ENCODE measurements at places on chromosomes 12 and 14.

- no peak for DNase-seq
Observed at GRCh38 chr12:75561921-75562320, 50.5 kb upstream of the KRR1 start.

GRCh38 chr12:14892726-14893505 lies 7.3 kb upstream of the MGP start:
- no peak for DNase-seq

DNA sequence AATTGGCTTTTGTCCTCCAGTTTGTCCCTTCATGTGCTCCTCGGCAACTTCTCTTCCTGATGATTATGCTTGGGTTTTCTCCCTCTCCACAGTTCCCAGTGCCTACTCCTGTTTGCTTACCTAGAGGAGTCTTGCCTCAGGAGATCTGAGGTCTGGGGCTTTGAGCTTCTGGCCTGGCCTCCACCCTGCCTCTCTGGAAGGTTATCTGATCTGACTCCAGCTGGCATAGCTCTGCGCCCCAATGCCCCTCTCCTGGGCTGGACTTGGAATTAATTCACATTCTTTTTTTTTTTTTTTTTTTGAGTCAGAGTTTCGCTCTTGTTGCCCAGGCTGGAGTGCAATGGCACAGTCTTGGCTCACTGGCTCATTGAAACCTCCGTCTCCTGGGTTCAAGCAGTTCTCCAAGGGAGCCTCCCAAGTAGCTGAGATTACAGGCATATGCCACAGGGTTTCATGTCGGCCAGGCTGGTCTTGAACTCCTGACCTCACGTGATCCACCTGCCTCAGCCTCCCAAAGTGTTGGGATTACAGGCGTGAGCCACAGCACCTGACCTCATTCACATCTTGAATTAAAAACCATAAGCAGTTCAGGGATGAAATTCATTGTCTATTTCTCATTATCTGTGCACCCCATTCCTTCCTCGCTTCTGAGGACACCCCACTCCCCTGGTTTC lies 33.5 kb downstream of the CFL2 start:
- no peak for DNase-seq

GRCh38 chr12:51976376-51977160 lies 25.1 kb downstream of the ACVR1B start:
- no peak for DNase-seq

GRCh38 chr14:89486961-89487360 lies 69.9 kb upstream of the FOXN3 start:
- no peak for DNase-seq

DNA sequence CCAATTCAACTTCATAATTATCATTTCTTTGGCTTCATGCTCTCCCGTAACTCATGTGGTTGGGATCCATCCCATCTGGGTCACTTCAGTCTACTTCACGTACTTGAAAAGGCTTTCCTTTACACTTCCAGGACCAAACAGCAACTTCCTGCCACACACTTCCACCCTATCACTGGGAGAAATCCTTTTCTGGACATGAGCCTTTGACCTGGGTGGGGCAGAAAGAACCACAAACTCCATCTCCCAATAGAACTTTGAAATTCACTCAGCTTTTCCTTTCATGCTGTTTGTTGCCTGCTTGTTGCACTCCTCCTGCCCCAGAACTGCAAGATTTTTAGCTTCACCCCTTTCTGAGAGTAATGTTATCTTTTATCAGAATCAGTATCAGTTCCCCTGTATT lies 18.4 kb upstream of the GALNT16 start:
- no peak for DNase-seq

DNA sequence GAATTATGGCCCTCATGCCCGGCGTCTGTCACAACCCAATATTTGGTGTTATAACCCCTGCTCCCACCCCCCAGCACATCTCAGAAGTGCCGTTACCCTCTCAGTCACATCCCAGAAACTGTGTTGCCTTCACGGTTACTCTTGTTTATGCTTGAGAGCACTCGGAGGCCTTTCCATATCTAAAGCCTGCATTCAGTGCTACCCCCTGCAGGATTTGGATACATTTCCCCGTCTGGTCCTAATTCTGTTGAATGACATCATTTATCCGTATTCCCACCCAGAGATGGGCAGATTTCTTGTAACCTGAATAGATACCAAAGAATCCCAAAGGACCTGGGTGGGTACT lies 19.1 kb upstream of the FOS start:
- no peak for DNase-seq

DNA sequence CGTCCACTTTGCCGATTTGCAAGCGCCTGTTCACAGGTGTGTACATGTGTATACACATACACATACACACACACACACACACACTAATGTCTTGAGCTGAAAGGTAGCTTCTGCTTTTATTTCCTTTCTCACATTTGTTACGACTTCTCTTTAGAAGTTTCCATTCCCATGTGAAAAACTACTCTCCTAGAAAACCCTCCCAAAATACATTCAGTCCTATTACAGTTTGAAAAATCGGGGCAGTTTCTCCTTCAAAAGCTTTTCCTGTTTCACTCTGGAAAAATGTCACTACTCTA lies 3.9 kb downstream of the BLTP3B start:
- DNase-seq = no peak

DNA sequence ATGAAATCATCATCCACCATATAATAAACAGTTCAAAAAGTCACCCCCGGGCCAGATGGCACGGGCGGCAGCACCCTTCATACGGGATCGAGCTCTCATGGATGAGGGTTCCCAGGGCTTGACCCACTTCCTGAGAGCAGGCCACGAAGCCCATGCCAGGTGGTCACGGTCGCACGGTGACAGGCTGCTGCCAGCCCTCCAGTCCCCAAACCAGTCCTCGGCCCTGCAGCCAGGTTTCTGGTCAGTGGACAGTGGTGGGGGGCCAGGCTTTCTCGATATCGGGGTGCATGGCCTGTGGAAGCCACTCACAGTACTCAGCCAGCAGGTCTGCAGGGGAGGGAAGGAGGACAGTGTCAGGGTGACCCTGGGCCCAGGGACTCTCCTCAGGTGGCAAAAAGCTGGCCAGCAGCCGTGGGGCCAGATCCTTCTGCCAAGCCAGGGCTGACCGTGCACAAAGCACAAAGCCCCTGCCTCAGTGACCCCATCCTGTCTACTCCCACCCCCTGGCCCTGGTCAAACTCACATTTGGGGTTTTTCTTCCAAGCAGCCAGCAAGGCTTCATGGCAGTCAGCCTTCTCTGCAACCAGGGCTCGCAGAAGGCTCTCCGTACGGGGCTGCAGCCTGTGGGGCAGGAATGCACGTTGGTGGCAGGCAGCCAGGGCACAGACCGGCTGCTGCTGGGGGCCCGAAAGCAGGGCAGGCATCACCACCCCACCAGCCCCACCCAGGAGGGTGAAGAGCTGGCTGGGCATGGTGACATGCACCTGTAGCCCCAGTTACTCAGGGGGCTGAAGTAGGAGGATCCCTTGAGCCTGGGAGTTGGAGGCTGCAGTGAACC lies 33.3 kb upstream of the UBC start:
- DNase-seq = no peak

DNA sequence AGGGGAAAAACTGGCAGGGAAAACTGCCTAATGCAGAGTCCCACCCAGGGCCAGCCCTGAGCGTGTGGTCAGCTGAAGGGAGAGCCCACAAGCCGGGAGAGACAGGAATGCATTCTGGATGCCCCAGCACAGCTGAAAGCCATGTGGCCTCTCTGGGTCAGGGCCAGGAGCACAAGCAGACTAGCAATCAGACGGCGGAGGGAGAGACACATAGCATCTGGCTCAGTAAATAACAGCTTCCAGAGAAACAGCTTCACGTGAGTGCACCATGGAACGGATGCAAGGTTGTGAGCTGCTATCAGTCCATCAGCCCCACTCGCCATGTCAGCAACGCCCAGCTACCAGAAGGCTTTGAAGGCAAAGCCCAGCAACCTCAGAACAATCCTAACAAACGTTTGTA lies 28.2 kb upstream of the TMEM106C start:
- DNase-seq = no peak

GRCh38 chr14:61218767-61219166 lies 62.4 kb downstream of the TMEM30B start:
- DNase-seq = no peak

DNA sequence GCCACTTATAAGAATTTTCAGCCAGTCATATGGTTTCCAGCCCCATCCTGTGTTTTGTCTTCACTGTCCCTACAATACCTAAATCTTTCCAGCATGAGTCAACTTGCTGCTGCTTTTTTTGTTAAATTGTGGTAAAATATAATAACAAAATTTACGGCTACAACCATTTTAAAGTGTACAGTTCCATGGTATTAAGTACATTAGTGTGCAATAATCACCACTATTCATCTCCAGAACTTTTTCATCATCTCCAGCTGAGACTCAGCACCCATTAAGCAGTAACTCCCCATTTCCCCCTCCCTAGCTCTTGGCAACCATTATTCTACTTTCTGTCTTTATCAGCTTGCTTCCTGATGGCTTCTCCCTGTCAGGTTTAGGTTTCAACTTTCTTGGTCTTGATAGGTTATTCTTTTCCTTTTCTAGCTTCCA lies 39.1 kb downstream of the FRS2 start:
- DNase-seq = no peak

DNA sequence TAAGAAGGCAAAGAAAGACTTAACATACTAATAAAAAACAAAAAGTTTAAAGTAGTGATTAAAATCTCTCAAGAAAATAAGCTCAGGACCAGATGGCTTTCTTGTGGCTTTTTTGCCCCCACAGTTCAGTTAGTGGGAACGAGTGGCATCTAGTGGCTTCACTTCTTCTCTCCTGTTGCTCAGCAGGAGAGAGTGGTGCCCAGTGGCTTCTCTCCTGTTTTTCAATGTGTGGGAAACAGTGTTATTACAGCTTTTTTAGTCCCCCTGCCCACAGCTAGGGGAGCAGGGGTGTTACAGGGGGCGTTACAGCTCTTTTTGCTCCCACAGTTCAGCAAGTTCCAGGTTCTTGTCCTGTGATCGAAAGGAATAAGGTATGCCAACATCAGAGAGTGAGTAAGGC lies 135.2 kb downstream of the RERGL start:
- no peak for DNase-seq

GRCh38 chr14:64879635-64880220 lies at the start of gene SPTB:
SPTB (minus strand) TSS chr14:64879907; CDS start chr14:64823094, 56,813 bp downstream.
- peak; percentile 10 for DNase-seq

- DNase-seq = no peak
Observed at GRCh38 chr14:67541448-67542387, 8.6 kb downstream of the PLEKHH1 start.

DNA sequence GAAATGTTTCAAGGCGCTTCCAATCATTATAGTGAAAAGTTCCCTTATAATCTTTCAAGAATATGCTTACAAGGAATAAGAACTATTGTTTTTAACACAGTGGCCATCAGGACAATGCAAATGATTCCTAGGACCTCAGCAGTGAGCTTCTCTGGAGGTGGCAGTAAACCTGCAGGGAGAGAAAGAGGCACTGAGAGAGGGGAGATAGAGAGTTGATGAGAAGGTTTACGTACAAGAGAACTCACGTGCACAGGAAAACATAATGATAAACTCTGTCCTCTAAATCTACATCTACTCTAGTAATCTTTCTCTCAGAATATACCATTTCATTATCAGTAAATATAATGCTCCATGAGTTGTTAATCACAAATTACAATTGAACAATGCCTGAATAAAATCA lies 715 bp downstream of the KLRC4 start:
- no peak for DNase-seq

DNA sequence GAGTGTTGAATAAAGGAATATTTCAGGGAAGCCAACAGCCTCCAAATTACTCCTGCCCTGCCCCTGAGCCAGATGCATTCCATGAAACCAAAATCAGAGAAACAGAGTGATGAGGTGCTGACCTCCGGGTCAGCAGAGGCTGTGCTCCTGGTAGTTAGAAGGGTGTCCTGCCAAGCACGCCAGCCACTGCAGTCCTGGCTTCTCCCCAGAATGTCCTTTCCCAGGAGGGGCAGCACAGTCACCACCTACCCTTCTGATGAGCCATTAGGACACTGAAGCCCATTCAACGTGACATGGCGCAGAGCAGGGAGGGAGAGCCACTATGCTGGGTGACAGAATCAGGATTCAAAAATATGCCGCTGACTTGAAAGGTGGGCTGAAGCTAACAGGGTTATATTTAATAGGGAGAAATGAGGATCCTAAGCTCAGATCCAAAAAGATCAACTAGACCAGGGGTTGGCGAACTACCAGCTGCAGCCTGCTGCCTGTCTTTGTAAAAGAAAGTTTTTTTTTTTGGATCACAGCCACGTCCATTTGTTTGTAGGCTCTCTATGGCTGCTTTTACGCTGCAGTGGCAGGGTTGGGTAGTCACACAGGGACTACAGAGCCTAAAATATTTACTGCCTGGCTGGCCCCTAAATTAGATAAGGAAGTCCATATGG lies 34.5 kb upstream of the PLEK2 start:
- DNase-seq = no peak

- DNase-seq = no peak
Observed at GRCh38 chr12:127150028-127150427, 1116.9 kb upstream of the TMEM132C start.

- DNase-seq = no peak
Observed at GRCh38 chr14:96999654-97000155, 202.5 kb downstream of the VRK1 start.

DNA sequence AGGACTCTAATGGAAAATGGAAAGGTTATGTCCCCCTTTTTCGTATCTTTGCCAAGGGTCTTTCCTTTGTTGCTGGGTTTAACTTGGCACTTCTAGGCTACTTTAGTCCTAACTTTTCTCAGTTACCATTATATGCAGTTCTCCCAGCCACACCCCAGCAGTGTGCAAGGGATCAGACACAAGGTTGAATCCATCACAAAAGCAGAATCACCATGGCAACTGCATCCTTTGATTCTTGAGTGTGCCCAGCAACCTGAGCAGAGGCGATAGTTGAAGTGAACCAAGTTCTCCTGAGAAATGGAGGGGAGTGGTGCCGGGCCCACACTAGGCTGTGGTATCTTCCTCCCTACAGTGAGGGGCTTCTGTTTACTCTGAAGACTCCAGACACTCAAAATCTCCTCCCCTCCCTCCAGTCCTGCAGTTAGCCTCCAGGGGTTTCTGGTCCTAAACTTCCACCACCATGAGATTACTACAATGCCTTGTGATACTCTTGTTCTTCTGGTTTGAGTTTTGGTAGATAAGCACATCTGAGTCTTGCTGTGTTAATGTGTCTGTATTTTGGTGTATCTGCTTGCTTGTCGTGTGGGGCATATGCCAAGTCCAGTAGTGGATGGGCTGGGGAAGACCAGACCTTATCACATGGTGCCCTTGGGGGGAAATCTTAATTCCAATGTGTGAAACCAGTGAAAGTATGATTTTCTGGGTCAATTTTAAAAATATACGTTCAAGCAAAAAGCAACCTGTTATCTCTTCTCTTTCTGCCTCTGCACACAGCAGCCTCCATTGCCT lies 183.9 kb downstream of the CACNA1C start:
- DNase-seq = no peak

DNA sequence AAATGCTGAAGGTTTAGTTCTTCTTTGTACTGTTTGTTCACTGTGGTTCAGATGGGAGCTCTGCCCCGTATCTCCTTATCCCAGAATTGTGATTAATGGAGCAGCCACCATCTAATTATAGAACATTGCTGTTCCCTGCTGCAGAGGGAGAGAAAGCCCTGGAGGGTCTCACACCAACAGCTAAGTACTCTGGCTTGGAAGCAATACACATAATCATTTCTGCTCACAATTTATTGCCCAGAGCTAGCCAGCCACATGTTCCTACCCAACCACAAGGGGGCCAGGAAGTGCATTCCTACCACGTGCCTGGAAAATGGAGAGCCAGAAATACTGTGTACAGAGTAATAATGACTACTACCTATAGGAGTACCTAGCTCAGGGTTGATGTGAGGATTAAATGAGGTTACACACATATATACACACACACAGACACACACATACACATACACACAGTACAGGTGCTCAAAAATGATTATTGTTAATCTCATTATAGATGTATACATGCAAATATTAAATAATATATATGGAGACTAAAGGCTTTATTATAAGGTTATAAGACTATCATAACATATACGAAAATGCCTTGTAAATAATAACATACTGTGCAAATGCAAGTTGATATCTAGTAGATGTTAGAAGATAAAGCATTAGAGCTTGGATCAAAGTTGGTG lies 22.3 kb downstream of the MSRB3 start:
- no peak for DNase-seq

All from RWPE1 (cell line).